M059J (cell line): ENCODE measurements at places on chromosomes 6 and 20. TPM values are rescaled to one million over a fixed set of nuclear protein-coding genes. Genes with fewer than 3 reads are reported as not detected.

DNA sequence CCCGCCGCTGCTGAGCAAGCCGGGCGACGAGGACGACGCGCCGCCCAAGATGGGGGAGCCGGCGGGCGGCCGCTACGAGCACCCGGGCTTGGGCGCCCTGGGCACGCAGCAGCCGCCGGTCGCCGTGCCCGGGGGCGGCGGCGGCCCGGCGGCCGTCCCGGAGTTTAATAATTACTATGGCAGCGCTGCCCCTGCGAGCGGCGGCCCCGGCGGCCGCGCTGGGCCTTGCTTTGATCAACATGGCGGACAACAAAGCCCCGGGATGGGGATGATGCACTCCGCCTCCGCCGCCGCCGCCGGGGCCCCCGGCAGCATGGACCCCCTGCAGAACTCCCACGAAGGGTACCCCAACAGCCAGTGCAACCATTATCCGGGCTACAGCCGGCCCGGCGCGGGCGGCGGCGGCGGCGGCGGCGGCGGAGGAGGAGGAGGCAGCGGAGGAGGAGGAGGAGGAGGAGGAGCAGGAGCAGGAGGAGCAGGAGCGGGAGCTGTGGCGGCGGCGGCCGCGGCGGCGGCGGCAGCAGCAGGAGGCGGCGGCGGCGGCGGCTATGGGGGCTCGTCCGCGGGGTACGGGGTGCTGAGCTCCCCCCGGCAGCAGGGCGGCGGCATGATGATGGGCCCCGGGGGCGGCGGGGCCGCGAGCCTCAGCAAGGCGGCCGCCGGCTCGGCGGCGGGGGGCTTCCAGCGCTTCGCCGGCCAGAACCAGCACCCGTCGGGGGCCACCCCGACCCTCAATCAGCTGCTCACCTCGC, 1.5 kb downstream of the ARID1B start:
- DNase-seq: peak; percentile 50

Gene IL20RA
- total RNA-seq: not detected in 2 replicates

GRCh38 chr6:16976385-16977183, 125.3 kb upstream of the STMND1 start:
- DNase-seq: no peak

Gene NKAIN4
- not detected in 2 replicates for total RNA-seq

Gene LBP
- 0.22 TPM in 1 of 2 replicates, not detected in the other for total RNA-seq

Gene ADGRF4
- 0.27 and 0.37 TPM in 2 replicates for total RNA-seq

DNA sequence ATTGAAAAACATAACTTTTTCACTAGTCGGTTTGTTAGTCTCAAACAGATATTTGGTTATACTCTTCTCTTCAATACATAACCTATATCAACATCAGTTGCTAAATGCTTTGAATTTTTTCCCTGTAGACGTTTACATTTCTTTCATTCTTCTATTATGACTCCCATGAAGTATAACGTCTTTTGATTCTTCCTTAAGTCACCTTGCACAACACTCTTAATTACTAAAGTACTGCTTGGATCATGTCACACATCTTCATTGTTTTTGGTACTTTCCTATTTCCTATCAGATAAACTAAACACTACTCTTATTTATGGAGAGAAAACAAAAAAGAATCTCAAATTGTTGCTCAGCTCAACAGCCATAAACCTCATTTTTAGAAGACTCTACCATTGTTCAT, 23.0 kb upstream of the BMP5 start:
- DNase-seq: peak; percentile 49

DNA sequence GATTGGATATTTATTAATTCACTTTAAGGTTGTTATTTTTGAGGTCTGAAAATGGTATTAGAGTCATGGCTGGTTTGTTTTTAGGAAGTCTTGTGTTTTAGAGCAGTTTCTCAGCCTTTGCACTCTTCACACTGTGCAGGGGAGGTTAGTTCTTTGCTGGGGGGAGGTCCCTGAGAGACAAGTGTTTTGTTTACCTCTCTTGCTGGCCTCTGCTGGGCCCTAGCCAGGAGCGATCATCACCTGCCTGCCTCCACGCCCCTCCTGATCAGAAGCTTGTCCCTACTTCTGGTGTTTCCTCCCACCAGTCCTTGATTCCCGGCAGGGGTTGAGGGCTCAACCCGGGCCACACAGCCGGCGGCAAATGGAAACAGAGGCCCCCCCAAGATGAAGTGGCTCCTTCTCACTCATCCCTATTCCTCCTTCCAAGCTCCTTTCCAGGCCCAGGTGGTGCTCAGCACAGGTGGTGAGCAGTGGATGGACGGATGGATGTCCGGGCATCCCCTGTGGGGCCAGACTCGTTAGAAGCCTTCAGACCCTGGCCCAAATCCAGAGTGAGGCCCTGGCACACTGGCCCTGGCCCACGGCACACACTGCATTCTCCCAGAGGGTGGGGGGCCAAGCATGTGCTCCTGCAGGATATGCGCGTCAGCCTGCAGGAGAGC, 51.3 kb downstream of the GRM4 start:
- DNase-seq: no peak

- DNase-seq: no peak
Observed at GRCh38 chr6:16311763-16312162, 73.4 kb downstream of the GMPR start.

DNA sequence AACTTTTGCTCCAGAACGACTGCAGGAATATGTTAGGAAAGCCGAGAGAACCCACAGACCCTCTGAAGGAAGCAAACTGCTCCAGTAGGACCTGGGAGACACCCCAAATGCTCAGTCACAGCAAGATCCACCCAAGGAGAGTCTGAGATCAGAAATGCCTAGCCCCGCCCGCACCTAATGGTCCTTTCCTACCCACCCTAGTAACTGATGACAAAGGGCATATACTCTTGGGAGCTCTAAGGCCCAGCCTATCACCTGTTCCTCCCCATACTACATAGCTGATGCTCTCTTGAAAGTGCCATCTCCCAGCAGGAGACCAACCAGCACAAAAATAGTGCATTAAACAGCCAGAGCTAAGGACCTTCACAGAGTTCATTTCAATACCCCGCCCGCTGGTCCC, 67.6 kb downstream of the CD2AP start:
- no peak for DNase-seq

DNA sequence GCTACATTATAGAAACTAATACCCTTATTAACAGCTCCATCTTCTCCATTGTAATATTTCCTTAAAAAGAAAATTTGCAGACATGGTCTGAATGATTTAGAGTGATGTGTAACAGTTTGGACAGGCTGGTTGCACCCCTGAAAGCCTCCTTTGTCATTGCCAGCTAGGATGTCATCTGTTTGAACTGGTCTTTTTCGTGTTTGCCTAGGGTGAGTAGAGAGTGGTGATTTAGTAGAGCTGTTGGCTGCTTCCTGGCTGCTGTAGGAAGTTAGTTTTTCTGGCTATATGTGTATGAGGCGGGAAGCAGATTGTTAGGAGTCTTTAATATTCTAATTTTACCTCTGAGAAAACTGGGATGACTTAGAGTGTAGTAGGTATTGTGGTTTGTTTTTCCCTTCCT, 101.1 kb downstream of the ZFAND3 start:
- no peak for DNase-seq

Gene PXDC1
- total RNA-seq: 75.3 and 89.8 TPM in 2 replicates

DNA sequence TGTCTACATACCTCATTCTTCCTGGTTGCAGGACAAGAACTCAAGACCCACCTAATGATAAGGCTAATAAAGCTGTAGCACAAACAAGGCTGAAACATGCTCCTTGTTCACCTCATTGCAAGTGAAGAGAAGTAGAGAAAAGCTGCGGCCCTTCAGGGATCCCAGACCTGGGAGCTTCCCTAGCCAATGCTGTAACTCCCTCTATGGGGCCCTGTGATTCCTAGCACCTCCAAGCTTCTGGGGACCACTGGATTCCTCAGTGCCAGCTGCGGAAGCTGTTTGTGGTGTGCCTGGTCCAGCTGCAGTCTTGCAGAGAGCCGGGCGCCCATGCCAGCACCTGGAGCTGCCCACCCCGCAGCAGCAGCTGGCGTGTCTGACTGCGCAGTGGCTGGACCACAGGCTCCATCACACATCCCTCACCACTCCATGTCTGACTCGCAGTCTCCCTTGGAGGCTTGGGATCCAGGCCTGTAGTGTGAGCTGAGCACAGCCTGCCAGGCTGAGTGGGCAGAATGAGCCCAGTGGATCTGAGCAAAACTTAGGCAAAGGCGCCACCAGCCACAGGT, 737.2 kb upstream of the GJE1 start:
- no peak for DNase-seq

DNA sequence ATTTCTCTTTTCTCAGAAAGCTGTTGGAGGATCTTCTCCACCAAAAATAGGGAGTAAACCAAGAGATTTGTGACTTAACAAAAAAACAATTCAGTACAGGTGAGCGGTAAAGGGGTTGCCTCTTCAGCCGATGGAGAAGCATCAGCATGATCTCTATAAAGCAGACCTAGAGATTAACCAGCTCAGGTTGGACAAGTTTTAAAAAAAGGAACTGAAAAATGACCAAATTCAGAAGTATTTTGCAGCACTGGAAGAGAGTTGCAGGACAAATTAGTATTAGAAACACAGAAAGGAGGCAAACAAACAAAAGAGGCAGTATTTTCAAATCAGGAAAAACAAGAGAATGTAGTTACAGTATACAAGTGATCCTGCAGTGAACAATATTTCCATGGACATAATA, 39.6 kb upstream of the ZNF184 start:
- DNase-seq: no peak

Gene CNR1
- 0.64 and 1.7 TPM in 2 replicates for total RNA-seq

- DNase-seq: no peak
Observed at GRCh38 chr6:95093154-95093553, 484.2 kb upstream of the MANEA start.

GRCh38 chr6:139834232-139834631, 459.8 kb upstream of the CITED2 start:
- DNase-seq: no peak

DNA sequence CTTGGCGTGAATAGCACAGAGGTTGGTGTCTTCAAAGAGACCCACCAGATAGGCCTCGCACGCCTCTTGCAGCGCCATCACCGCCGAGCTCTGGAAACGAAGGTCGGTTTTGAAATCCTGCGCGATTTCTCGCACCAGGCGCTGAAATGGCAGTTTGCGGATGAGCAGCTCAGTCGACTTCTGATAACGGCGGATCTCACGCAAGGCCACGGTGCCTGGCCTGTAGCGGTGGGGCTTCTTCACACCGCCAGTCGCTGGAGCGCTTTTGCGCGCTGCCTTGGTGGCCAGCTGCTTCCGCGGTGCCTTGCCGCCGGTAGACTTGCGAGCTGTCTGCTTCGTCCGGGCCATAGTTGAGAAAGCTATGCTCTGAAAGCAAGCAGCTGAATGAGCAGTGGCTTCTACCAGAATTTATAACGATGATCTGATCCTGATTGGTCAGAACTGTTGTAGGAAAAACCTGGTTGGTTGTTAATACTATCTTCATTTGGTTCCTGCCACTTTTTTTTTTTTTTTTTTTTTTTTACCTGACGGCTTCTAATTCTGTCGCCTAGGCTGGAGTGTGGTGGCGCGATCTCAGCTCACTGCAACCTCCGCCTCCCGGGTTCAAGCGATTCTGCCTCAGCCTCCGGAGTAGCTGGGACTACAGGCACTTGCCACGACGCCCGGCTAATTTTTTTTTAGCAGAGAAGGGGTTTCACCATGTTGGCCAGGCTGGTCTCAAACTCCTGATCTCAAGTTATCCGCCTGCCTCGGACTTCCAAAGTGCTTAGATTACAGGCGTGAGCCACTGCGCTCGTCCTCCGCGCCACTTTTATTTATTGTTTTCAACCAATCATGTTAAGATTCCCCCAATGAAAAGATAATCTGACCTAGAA, 21.5 kb downstream of the OR2B2 start:
- DNase-seq: peak; percentile 91

DNA sequence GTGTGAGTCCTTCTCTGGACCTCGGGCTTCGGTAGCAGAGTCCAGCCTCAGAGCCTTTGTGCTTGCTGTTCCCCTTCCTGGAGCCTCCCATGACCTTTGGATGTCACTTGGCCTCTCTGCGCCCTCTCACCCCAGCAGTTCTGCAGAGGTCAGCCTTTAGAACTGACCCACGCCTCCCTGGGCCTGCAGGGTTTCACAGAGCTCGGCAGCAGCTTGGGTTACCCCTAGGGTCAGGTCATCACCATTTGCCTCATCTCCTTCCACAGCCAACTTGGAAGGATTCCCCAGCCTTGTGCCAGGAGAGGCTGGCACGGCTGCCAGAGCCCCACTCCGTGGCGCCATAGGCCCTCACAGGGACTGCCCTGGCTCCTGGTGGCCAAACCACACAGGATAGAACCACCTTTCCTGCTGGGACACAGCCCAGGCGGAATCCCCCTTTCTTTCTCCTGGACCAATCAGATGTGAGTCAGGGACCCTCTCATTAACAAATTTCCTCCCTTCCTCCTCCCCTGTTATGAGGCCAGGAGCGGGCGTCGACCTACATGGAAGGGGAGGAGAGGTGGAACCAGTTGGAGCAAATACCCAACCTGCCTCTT, 13.9 kb upstream of the SIRPA start:
- DNase-seq: no peak

Gene HRH3
- total RNA-seq: not detected in 2 replicates

DNA sequence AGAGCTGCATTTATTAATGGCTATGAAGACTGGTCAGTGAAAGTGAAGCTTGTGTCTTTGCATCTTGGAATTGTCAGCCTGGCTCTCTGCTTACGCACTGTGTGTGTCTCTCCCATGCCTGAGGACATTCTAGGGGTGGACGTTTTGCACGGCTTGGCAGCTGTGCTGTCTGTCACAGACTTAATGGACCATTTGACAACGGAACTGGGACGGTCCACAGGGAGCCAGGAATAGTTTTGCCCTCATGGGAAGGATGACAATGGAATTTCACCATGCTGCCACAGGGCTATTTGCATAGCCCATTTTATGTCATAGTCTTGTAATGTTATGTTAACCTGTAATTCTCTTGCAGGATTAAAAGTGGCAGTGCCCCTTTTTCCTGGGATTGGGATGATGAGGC, 44.7 kb downstream of the OR2B6 start:
- no peak for DNase-seq

GRCh38 chr6:85360794-85361642, 88.9 kb upstream of the NT5E start:
- DNase-seq: peak; percentile 99

DNA sequence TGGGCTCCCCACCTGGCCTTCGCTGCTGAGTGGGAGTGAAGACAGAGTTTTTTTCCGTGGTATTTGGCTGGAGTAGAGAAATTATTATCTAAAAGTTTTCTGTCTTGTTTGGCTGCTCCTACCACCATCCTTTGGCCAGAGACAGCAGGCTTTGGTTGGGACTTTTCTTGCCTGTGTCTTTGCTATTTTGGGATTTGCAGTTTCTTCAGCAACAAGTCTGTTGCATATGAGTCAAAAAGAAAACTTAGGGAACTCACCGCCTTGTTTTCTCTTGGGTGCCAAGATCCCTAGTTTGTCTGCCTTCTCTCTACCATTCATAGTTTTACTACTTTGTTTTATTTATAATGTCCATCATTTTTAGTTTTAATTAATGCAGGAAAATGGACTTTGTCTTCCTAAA, 683.8 kb downstream of the DOK5 start:
- DNase-seq: no peak

DNA sequence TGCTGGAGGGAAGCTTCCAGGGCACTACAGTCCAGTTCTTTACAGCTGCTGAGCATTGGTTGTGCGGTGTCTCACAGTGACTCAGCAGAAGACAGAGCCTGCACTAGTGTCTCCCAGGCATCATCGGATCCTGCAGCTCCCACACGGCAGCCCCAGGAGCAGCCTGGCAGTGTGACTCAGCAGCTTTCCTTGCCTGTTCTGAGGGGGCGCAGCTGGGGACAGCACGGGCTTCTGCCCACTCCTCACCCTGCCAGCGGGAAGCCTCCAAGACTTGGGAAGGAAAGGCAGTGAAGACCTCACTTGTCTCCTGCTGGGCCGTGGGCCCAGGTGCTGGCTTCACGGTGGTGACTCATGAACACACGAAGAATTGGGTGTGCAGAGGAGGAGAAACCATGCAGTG, 165.4 kb downstream of the SYNDIG1 start:
- DNase-seq: peak; percentile 91

Gene PTK7
- total RNA-seq: 76.3 and 162 TPM in 2 replicates

Gene ULBP3
- 3.3 and 10.5 TPM in 2 replicates for total RNA-seq

- DNase-seq: no peak
Observed at GRCh38 chr6:156900292-156900691, 123.1 kb downstream of the ARID1B start.
